ENCODE measurements at places on chromosomes 3 and 15.
A peak's percentile ranks its signal among the peaks of the same experiment; 100 is the strongest.

GRCh38 chr3:114718898-114719210, 425.0 kb downstream of the TIGIT start:
- DNase-seq = no peak

DNA sequence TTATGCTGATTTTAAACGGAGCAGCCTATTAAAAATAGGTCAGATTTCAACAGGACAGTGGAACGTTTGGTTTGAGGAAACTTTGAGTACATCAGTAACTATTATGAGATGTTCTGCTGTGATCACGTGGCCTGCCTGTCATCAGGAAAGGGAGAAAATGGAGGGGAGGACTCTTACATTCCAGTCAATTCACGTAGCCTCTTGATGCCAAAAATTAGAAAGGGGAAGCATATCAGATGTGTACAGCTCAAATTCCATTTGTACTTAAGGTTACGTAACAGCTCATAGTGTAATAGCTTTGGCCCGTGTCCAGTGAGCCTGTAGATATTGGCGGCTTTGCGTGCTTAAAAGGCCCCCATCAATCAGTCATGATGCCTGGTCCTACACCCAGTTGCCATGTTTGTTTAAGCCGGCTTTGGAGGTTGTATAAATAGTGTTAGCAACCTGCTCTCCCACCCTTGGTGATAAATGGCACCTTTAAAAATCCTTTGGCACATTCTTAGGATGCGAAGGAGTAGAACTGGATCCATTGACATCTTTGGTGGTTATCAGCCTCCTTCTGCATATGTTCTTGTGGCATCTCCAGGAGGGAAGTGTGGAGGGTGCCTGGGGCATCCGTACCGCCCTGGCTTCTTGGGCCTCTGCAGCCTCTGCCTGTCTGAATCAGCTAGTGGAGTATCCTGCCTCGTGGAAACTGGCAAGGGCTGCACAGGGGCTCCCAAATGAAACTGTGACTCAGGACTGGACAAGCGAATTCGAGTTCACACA, 163.9 kb downstream of the THSD4 start:
- no peak for DNase-seq

DNA sequence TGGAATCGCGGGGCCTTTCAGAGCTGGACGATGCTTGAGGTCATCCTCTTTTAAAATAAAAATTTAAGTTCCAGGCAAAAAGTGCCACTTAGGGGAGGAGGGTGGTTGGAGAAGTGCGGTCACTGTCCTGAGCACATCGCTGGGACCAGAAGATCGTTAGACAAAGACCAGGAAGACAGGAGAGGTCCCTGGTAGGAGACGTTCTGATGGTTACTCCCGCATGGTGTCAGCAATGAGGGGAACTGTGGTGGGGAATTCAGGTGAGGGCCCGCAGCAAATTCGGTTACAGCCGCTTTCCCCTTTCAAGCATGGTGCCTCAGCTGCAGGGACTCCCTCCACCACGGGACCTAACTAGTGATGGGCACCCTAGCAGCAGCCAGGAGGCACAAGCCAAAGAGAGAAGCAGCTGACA, 1.0 kb upstream of the ISY1 start:
- peak; percentile 11 for DNase-seq

GRCh38 chr3:186953011-186953487, 22.7 kb downstream of the ST6GAL1 start:
- no peak for DNase-seq

- no peak for DNase-seq
Observed at GRCh38 chr15:70867911-70868467, 14.0 kb upstream of the LARP6 start.

- no peak for DNase-seq
Observed at GRCh38 chr3:149600634-149601033, 57.2 kb downstream of the WWTR1 start.

GRCh38 chr15:52658955-52659354, 20.2 kb downstream of the ATOSA start:
- no peak for DNase-seq

DNA sequence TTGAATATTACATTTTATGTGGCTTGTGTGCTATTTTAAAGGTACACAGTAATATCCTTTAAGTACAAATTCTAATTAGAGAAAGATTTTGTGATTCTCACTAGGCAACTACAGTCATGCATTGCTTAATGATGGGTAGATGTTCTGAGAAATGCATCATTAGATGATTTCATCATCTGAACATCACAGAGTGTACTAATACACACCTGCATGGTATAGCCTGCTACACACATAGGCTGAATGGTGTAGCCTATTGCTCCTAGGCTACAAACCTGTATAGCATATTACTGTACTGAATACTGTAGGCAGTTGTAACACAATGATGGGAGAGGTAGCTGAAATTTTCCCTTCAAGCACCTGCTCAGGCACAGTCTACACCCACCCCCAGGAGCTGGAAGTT, 217.4 kb upstream of the EOMES start:
- DNase-seq = no peak

GRCh38 chr3:170428095-170428494, 9.4 kb downstream of the CLDN11 start:
- no peak for DNase-seq
